ENCODE measurements at places on chromosomes 11 and 22.

GRCh38 chr11:13045734-13046133 lies 36.6 kb downstream of the RASSF10 start:
- DNase-seq: no peak

GRCh38 chr11:130861283-130861682 lies 55.0 kb downstream of the SNX19 start:
- no peak for DNase-seq

DNA sequence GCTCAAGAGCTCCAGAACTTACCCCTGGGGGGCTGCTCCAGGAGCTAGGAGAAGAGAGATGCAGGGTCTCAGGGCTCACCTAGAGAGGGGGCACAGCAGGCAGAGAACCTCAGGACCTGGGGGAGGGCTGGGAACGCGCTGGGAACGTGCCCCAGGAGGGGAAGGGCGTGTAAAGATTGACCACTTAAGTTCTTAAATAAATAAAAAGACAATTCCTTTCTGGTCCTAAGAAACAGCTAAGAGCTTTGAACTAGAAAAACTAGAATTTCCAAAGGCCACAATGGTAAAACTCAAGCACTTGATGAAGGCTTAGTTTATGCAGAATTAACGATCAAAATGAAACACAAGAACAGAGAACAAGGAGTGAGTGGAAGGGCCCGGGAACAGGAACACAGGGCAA lies 89.1 kb downstream of the CELSR1 start:
- DNase-seq: no peak

GRCh38 chr11:67482275-67482826 lies 475 bp upstream of the AIP start:
- DNase-seq: no peak

- peak; percentile 71 for DNase-seq
Observed at GRCh38 chr11:120335556-120335907, 681 bp upstream of the ARHGEF12 start.

GRCh38 chr11:111082664-111083063 lies 162.9 kb upstream of the POU2AF2 start:
- no peak for DNase-seq
